ENCODE measurements at places on chromosomes 12 and 14. TPM values are rescaled to one million over a fixed set of nuclear protein-coding genes. Genes with fewer than 3 reads are reported as not detected.

Gene APOF
- not detected for total RNA-seq

DNA sequence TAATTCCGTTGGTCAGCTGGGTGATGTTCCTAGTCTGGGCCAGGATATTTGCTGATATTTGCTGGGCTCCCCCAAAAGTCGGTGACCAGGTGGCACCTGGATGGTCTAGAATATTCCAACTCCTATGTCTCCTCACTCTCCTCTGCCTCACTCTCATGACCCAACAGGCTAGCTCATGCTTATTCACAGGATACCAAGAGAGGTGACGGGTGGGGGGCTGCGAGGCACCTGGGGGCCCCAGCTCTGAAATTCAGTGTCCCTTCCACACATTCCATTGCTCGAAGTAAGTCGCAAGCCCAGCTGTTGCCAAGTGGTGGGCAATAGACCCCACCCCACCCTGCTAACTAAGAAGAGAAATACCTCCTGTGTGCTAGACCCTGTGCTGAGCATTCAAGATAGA, 67.7 kb downstream of the C14orf132 start:
- no peak for DNase-seq

DNA sequence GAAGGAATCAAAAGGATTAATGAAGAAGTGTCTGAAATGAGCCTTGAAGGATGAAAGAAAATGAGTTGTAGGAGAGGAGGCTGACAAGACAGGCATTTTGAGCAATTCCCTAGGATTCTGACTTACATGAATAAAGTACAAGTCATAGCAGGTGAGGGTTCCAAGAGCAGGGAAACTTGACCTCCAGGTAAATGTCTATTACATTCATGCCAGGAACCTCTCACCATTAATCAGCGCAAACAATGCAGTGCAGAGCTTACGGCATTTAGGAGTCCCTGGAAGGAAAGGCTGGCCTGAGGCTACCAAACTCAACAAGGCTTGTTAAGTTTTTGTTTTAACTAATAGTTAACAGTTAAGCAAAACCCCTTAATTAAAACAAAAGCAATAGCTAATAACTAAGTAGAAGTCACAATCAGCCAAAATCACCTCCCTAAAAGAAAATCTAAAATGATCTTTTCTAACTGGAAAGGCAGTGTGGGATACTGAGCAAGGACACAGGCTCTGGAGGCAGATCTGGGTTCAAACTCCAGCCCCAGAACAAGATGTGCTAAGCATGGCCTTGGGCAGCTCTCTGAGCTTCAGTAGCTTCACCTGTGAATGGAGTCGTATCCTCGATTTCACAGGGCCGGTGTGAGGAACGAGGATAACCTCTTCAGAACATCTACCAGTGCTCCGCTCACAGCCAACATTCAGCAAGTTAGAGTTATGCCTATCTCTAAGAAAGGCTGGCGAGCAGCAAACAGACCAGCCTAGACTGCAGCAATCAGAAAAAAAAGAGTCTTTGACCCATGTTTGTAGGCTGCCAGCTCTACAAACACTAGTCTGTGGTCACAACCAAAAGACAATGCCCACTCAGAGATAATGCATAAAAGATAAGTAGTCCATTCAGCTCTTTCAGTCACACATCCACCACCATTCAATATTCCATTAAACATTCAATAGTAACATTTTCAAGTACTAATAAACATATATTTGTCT, 16.9 kb downstream of the PPTC7 start:
- no peak for DNase-seq

- no peak for DNase-seq
These were observed 489.6 kb upstream of the GARIN6 start for GRCh38 chr12:99157946-99158345.

Gene IFI27
- total RNA-seq = 317 TPM

DNA sequence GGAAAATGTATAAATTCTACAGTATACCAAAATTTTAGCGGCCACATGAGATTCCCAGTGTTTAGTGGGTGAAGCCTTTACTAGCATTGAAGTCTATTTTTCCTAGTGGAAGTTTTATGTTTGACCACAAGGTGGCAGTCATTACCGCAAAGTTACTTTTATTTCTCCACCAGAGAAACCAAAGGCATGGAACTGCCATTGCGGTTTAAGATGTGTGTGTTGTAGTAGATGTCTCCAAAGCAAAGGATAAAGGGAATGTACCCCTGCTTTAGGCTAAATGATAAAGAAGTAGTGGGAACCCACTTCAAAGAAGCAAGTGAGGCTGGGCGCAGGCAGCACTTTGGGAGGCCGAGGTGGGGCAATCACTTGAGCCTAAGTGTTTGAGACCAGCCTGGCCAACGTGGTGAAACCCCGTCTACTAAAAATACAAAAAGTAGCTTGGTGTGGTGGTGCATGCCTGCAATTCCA, 140.5 kb downstream of the PRKCH start:
- DNase-seq = no peak

Gene PMCH
- total RNA-seq = 0.66 TPM

Gene ABHD12B
- total RNA-seq = not detected

DNA sequence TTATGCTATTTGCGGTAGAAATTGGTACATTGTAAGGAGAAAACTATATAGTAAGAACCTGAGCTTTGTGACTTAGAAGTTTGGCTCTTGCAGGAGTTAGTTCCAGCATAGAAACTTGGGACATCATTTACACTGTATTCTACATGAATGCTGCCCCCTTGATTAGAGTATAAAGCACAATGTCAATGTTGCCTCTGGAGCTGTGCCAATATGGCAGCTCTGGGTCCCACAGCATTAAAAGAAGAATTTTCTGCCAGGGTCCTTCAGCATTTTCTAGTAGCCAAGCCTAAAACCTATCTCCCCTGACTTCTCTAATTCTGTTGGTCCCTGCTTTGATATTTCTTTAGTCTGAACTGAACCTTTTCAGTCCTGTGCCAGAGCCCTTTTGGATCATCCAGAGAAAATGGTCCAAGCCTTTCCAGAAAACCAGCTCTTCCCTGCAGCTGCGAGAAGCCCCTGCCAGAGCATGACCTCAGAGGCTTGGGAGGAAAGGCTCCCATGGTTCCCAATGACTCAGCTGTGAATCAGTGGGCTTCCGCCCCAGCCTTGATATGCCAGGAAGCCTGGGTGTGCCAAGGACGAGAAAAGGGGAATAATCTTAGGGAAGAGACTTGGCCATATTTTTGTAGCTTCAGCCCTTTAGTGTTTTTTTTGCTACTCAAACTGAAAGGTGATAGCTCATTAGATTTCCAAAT, 43.2 kb downstream of the PLEKHG7 start:
- peak; percentile 99 for DNase-seq

GRCh38 chr12:123071099-123071800, 79.6 kb downstream of the PITPNM2 start:
- DNase-seq = no peak

DNA sequence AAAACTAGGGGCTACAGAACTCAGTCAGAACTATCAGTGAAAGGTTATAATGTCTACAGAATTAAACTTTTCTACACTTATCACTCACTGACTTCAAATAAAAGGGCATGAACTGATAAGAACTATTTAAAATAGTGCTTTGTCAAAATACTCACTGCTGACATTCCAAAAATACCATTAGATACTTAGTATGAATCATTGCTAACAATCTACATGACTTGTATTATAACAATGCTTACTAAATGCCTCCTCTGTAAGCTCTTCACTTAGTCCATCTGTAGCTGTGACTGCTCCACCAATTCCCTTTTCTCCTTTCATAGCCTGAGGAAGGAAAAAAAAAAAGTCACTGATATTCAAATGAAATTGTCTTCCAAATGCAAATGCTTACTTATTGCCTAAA, 17.0 kb downstream of the NFYB start:
- DNase-seq = peak; percentile 19

DNA sequence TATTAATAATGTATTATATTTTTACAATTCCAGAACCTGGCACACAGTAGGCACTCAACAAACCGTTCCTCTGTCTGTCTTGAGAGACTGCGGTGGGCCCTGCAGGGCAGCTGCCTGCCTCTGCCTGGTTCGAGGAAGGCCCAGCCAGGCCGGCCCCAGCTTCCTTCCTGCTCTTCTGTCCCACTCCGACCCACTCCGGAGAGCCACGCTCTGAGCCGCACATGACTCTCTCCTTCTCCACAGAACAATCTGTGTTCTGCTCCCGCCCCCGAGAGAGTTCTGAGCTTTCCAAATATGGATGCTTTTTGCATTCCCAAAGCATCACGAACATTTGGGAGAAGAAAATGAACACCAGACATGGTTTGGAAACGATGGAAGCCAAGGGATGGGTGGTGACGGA, 57.3 kb downstream of the TTC7B start:
- DNase-seq = no peak

- no peak for DNase-seq
These were observed 247.6 kb downstream of the RPAP3 start for GRCh38 chr12:47458279-47458678.

GRCh38 chr12:77946541-77947061, 115.9 kb downstream of the NAV3 start:
- DNase-seq = no peak

DNA sequence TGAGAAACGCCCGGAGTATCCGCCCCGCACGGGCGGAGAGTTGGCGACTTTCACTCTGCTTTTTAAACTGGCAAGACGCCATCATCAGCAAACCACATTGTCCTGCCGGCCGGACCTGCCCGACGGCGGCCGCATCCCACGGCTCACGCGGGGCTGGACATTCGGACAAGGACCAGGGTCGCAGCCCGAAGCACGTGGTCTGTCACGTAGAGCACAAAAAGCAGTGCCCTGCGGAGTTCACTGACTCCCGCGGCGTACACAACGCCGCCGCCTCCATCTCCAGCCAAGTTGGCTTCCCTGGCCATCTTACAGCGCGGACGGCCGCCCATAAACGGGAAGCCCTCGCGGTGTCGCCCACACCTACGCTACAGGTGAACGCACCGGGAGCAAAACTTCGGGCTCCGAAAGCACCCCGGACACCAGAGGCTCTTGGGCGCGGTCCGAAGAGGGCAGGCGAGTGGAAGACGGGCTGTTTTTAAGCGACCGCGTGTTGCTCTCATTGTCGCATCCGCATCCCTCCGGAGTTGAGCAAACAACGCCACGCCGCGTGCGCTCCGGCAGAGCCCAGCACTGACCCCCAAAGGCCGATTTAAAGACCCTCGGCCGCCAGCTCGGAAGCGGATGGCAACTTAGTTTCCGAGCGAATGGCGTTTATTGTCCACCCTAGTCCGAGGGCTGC, 966 bp downstream of the SINHCAF start:
- DNase-seq = no peak

Gene SYCP3
- total RNA-seq = under 0.01 TPM

DNA sequence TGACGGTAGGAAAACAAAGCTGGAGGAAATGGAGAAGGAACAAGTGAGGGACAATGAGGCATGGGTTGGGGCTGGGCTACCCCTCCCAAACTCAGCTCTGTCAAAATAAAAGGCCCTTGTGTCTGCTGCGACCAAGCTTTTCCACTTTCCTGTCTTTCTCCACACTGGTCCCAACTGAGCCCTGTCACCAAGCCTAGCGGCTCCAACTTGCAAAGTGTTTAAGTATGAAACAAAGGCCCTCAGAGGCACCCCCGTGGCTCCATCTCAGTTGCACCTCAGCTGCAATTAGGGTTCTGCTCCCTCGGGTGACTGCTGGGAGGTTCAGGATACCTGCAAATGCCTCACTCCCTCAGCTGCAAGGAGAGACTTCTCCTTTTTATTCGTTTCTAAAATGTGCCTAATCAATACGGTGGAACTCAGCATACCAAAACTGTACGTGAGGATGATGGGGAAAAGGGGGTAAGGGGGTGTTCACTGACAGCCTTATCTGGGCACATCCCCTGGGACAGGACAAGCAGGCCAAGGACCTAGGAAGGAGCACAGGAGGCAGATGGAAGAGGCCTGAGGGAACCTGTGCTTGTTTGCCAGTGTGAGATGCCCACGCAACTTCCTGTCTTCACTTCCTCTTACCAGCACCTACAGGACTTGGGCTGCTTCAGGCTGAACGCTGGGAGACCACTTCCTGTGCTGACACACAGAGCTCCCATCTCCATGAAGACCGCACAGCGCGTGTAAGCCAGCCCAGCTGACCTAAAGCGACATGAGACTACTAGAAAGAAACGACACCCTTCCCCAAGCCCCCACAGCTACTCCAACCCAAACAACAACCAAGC, 8.9 kb downstream of the VAMP1 start:
- DNase-seq = no peak

- no peak for DNase-seq
These were observed 542.7 kb upstream of the LMO3 start for GRCh38 chr12:17148706-17149105.

Gene TSPAN31
- 48.0 TPM for total RNA-seq

GRCh38 chr12:2288001-2288400, 235.2 kb downstream of the CACNA1C start:
- no peak for DNase-seq

GRCh38 chr14:104827177-104828055, 26.5 kb downstream of the ZBTB42 start:
- DNase-seq = no peak

- DNase-seq = no peak
These were observed 51.2 kb downstream of the TMEM30B start for GRCh38 chr14:61229981-61230380.

Gene HAL
- 0.11 TPM for total RNA-seq

DNA sequence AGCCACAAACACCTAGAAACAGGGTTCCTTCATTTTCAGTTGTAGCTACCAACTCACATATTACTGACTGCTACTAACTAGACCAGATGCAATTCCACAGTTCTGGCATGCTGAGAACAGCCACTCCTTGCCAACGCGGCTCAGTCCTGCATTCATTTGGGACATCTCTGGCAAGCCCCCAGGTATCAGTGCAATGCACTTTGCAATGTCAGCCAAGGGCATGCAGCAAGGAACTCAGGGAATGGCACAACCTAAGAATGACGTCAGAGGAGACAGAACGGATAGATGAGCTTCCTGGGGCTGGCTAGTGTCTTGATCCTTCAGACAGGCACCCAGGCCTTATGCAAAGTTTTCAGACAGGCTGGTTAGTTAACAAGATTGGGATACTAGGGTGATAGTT, 29.6 kb downstream of the MAP3K9 start:
- DNase-seq = no peak

Gene PTCSC3
- not detected for total RNA-seq

Gene SERPINA4
- not detected for total RNA-seq

GRCh38 chr14:39005044-39005880, 97.8 kb downstream of the SEC23A start:
- no peak for DNase-seq

Gene HCAR1
- total RNA-seq = under 0.01 TPM

Gene GZMH
- total RNA-seq = not detected

Gene KRT85
- under 0.01 TPM for total RNA-seq
